ENCODE measurements at places on chromosomes 1 and 21.

- no peak for DNase-seq
Measured at GRCh38 chr1:67941155-67941554, 107.9 kb upstream of the GNG12 start.

- no peak for DNase-seq
Measured at GRCh38 chr1:243667591-243667990, 182.5 kb downstream of the AKT3 start.

DNA sequence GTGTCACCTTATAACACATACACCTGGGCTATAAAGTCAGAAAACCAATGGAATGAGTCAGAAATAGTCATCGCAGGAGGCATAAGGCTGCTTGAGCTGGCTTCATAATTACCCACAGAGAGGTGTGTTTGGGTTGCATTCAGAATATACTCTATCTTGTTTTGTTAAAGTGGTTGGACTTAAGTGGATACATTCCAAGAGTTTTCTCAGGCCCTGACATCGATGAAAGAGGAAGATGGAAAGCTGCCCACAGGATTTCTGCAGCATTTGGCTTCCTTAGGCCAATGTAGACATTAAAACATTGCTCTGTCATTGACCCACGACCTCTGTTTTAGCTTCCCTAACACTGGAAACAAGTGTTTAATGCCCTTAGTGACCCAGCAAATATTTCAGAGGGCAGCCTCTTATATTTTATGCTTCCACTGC is 18.6 kb upstream of the BCL10 start:
- DNase-seq: no peak

GRCh38 chr1:17250601-17251000 is 1.7 kb downstream of the PADI3 start:
- no peak for DNase-seq

DNA sequence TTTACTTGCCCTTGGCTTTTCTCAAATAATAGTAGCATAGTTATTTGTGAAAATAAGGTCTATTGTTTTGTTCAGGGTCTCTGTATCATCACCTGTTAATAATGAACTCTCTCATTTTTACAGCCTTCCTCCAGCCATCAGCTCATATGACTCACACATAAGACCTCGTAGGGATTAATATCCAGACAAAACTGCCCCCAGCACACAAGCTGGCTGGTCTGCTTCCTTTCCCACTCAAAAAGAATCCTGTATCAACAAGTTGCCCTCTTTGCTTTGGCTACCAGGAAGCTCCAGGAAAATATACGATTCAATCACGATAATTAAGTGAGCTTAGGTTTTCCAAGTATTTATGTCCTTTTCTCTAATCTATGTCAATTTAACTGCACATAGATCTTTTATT is 119.2 kb downstream of the DMRTB1 start:
- DNase-seq: no peak

DNA sequence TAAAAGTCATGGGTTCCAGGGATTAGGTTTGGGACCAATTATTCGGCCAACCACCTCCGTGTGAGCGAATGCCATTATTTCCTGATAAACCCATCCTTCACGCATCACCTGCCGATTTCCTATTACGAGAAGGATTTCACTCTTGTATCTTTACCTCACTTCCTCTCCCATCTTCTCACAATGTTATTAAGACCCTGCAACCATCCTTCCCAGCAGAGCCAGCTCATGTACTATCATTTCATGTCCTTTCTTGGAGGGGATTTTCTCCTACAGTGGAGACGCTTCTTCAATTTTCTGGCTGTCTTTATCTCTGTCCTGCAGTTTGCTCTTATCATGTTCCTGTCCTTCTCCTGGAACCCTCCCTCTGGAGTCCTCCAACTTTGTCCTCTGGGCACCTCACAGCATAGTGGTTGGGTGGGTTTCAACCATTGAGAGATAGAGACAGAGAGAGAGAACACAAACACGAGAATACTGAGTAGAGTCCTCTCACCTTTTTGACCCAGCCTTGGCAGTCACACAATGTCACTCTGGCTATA is 192.2 kb downstream of the DYRK1A start:
- no peak for DNase-seq

DNA sequence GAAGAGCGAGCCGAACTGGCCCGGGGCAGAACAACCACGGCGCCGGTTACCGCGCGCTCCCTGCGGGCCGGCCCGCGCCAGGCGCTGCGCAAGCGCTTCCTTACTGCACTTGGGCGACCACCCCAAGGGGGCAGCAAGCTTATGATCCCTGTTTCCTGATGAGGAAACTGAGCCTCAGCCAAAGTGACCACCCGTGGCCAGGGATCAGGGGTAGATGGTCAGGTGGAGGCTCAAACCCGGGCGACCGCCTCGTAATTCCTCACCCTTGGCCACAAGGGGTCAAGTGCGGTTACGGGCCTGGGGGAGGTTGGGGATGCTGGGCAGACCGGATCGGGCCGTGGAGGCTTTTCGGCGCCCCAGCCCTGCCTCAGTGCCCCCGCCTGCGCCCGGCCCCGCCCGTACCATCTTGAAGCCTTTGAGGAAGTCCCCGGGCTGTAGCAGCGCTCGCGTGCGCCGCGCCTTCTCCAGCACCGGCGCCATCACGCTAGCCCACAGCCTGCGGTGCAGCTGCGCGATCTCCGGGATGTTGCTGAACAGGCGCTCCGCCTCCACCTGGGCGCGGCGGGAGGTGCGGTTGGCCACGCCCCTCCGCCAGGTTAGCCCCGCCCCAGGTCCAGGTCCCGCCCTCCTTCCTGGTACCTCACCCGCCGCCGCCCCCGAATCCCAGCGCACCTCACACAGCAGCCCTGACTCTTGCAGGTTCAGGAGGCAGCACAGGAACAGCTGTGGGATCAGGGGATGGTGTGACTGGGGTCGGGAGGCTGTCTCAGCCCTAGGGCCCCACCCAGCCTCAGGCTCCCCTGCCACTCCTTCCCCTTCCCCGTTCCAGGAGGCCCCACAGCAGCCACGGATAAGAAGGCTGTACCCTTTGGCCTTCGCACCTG is 5.4 kb upstream of the TNFRSF25 start:
- no peak for DNase-seq

GRCh38 chr1:217627431-217627830 is 3.5 kb downstream of the GPATCH2 start:
- DNase-seq: no peak

GRCh38 chr1:156571919-156572662 is at the start of gene IQGAP3:
TSS of gene IQGAP3 (minus strand) at chr1:156572565. CDS start at chr1:156572529, 36 bp downstream.
- DNase-seq: no peak

DNA sequence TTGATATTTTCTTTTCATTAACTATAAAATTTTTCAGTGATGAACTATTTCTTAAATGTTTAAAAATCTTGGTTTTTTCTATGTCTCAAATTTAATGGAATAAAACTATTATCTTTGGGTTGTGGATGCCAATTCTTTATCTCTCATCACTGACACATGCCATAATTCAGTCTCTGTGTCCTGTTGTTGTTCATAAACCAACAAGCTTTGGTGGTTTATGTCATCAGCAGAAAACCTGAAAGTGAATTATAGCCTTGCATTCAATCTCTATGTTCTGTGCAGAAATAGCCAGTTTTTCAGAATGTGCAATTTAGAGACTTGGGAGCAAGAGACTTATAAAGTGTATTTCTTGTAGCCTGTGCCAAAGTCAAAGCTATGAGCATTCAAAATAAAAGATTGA is 462.6 kb upstream of the ADGRL4 start:
- DNase-seq: no peak

Measured in stimulated activated CD8-positive, alpha-beta memory T cell treated with anti-CD3 and anti-CD28 coated beads, Interleukin-4, amount 100 ng/mL, for 4 hours (primary cell).